ENCODE measurements at places on chromosomes 16 and 17.

GRCh38 chr17:58277107-58277801, 3.5 kb downstream of the MPO start:
- no peak for DNase-seq

DNA sequence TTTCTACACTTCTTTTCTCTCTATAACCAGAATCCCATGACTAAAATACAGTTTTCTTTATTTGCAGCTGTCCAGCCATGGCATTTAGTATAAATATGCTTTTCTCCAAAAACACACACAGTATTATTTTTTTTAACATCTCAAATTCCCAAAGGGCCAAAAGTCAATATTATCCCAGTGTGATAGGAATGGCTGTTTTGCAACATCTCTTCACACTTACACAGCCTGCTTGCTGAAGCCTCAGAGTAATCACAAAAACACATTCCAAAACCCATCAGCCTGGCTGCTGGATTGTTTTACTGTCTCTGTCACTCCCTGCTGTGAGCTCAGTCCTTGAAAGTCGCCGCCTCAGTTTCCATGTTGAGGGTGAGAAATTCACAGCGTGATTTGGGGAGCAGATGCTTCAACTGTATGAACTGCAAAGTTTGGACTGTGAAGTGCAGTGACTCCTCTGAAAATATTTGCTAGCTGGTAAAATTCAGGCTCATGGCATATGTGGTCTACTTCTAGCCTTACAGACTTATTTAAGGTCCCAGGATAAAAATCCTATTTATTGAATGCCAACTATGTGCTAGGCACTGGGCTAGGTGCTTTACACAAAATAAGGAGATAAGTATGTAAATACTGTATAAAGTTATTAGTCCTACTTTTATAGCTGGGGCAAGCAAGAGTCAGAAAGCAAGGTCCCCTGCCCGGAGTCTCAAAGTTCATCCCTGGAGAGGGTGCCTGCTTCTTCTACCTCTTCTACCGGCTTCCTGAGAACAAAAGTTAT, 116.5 kb downstream of the SOCS1 start:
- peak; percentile 7 for DNase-seq

DNA sequence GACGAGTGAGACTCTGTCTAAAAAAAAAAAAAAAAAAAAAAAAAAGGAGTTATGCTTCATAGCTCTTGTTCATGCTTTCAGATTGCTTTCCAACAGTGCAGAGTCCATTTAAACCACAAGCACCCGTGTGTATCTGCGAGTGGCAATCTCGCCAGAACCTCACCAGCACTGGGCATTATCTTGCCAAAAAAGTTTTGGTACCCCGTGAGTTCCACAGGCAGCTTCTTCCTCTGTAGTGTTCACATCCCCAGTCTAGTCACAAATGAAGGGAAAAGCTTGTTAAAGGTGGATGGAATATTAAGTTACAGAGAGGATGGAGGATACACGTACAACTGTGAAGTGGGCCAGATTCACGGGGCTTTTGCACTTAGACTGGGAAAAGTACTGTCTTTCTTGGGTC, 33.5 kb downstream of the WSB1 start:
- DNase-seq: no peak

- DNase-seq: no peak
These were observed 75.7 kb downstream of the TANC2 start for GRCh38 chr17:63041722-63042121.

DNA sequence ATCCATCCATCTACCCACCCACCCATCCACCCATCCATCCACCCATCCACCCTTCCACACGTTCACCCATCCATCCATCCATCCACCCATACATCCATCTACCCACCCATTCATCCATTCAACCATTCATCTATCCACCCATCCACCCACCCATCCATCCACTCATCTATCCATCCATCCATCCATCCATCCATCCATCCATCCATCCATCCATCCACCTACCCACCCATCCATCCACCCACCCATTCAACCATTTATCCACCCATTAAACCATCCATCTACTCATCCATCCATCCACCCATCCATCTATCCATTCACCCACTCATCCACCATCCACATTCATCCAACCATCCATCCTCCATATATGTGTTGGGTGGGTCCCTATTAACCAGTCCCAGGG, 26.2 kb upstream of the RPTOR start:
- no peak for DNase-seq

GRCh38 chr17:79066963-79067362, 7.7 kb upstream of the ENGASE start:
- peak; percentile 26 for DNase-seq

DNA sequence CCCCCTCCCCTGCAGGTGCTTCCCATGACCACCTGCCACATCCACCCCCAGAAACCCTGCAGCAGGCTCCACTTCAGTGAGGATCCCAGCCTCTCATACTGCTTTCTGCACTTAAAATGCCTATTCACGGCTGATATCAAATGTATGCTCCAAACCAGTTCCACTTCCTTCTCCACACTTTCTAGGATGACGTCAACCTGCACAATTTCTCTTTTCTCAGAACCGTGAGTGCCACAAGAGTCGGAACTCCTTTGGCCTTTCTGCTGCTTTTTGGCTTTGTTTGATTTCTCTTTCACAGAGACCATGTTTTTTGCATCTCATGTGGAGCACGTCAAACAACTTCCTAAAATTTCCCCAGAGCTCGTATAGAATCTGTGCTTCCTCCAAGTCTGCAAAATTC, 378.8 kb upstream of the TNRC6C start:
- no peak for DNase-seq

DNA sequence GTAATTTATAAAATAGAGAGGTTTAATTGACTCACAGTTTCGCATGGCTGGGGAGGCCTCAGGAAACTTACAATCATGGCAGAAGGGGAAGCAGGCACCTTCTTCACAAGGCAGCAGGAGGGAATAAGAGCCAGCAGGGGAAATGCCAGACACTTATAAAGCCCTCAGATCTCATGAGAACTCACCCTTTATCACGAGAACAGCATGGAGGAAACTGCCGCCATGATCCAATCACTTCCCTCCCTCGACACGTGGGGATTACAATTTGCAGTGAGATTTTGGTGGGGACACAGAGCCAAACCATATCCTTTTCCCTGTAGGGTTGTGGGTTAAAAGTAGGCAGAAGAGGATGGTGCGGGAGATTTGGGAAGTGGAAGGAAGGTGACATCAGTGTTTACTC, 101.4 kb downstream of the BMERB1 start:
- DNase-seq: no peak

- DNase-seq: no peak
These were observed 17.5 kb upstream of the RPTOR start for GRCh38 chr17:80527016-80527645.

- DNase-seq: peak; percentile 30
These were observed 82.3 kb downstream of the CMIP start for GRCh38 chr16:81526935-81527334.

DNA sequence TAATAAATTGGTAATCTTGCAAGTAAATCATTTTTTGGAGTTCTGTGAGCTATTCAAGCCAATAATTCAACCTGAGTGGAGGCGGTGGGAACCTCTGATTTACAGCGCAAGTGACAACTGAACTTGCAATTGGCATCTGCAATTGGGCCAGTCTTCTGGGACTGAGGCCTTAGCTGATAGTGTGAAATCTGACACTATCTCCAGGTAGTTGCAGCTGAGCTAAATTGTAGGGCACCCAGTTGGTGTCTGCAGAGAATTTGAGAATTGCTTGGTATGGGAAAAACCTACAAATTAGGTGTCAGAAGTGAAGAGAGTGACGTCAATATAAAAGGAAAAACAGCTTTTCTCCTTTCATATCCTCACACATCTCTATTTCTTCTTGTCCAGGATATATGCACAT, 1633.6 kb upstream of the GOT2 start:
- no peak for DNase-seq

GRCh38 chr16:19242987-19243575, 42.5 kb upstream of the CLEC19A start:
- DNase-seq: no peak

- DNase-seq: no peak
These were observed 2.9 kb downstream of the FXR2 start for GRCh38 chr17:7611635-7612293.

DNA sequence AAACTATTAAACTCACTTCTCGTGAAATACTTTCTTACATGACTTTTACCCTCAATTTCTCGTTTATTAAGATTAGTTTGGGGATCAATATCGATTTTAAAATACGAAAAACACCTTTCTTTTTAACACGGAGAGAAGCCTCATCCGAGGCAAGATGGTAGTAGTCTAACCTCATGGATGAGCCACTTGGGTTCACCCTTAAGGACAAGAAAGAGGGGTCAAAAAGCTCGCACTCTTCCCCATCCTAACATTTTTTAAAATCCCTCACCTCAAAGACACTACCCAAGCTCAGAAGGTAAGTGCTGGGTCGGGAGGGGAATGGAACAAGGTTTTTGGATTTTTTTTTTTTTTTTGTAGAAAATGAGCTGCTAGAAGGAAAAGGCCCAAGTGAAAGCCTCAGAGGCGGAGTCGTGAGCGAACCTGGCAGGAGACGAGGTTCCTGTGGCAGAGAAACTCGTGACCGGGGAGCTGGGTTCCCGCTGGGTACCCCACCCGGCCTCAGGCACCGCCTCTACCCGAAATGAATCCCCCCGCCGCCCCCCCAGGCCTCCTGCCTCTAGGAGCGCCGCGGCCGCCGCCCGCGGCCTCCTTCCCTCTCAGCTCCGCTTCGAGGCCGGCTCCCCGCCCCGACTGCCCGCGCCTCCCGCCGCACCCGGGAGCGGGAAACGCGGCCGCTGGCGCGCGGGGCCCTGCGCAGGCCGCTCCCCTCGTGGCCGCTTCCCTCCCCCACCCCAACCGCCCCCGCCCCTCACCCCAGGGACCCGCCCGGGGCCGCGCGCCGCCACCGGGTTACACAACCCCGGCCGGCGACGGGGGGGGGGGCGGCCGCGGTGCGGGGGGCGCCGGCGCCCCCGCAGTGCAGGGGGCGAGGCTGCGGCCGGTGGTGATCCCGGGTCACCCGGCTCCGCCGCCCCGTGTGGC, 1.6 kb downstream of the NUFIP2 start:
- no peak for DNase-seq

GRCh38 chr16:80986557-80986956, 20.1 kb downstream of the CMC2 start:
- no peak for DNase-seq

GRCh38 chr17:21249920-21250703, 3.1 kb downstream of the NATD1 start:
- DNase-seq: no peak

DNA sequence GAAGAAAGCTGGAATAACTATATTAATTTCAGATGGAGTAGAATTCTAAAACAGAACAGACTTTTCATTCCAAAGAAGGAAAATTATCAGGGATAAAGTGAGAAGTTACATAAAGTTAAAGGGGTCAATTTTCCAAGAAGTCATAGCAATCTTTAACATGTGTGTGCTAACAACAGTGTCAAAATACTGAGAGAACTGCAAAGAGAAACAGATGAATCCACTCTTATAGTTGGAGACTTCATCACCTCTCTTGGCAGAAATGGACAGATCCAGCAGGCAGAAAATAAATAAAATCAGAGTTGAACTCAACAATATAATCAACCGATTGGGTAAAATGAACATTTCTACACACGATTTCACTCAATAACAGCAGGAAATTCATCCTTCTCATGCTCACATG, 5.4 kb downstream of the ABCA9 start:
- DNase-seq: no peak

GRCh38 chr17:81040791-81041337, 5.9 kb downstream of the BAIAP2 start:
- DNase-seq: no peak

GRCh38 chr16:50568187-50568815, 20.1 kb downstream of the NKD1 start:
- no peak for DNase-seq

- no peak for DNase-seq
These were observed 482 bp downstream of the BAHCC1 start for GRCh38 chr17:81395600-81396277.

DNA sequence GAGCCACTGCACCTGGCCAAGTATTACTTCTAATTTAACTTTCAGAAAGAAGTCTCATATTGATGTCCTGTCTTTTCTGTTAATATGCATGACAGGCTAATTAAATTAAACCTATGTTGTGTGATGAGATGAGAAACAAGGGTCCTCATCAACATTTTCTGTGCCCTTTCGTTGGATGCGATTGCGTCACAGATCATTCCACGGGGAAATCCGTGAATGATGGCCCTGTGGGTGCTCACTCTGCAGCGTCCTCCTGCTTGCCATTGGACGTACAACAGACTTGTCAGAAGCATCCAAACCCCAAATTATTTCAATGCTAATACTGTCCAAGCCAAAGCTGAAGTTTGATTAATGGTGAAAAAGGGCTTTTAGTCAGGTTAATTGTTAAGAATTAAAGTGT, 197.0 kb downstream of the MRTFB start:
- no peak for DNase-seq

DNA sequence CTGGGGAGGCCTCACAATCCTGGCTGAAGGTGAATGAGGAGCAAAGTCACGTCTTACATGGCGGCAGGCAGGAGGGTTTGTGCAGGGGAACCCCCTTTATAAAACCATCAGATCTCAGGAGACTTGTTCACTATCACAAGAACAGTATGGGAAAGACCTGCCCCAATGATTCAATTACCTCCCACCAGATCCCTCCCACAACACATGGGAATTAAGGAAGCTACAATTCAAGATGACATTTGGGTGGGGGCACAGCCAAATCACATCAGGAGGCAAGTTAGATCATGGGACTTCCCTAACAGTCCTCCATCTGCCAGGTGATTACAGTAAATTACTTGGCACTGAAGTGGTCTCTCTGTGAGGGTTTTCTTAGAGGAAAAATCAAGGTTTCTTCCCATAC, 5.3 kb downstream of the TMEM114 start:
- no peak for DNase-seq

DNA sequence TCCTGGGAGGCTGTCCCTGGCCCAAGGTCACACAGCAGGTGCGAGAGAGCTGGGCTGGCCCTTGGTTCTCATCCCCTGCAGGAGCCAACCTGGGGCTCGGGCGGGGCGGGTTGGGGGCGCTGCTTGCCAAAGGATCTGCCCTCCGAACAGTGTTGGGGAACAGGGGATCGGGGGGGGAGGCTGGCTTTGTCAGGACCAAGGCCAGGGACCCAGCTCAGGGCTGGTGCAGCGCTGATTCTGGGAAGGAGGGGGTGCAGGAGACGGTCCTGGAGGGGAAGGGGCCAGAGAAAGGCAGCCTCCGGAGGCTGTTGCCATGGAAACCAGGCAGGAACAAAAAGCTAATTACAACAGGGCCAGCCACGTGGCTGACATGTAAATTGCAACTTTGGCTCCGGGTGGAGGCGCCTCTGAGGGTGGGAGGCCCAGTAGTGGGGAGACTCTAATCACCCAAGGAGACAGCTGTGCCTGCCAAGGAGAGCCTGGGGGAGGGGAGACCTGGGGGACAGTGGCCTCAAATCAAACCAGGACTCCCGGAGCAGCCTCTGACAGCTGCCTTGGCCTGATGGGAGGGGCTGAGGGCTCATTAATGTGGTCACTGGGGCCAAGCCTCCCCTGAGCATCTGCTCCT, 1.3 kb downstream of the TUBB3 start:
- DNase-seq: no peak

GRCh38 chr16:75718452-75718851, 7.8 kb downstream of the CPHXL start:
- no peak for DNase-seq

GRCh38 chr17:14547556-14547955, 246.7 kb downstream of the HS3ST3B1 start:
- no peak for DNase-seq
